ENCODE measurements at places on chromosomes 1 and 21.

GRCh38 chr1:118090130-118090529 lies 94.9 kb downstream of the SPAG17 start:
- no peak for DNase-seq

- DNase-seq: no peak
These were observed 6.4 kb upstream of the TACSTD2 start for GRCh38 chr1:58583496-58583895.

GRCh38 chr1:211488641-211489040 lies 3.3 kb downstream of the RD3 start:
- DNase-seq: no peak

DNA sequence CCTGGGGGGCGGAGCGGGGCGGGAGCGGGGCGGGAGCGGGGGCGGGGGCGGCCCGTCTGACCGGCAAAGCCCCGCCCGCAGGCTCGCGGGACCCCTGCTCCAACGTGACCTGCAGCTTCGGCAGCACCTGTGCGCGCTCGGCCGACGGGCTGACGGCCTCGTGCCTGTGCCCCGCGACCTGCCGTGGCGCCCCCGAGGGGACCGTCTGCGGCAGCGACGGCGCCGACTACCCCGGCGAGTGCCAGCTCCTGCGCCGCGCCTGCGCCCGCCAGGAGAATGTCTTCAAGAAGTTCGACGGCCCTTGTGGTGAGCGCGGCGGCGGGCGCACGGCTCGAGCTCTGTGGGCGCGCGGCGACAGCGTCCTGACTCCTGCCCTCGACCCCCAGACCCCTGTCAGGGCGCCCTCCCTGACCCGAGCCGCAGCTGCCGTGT lies 21.2 kb downstream of the AGRN start:
- no peak for DNase-seq

DNA sequence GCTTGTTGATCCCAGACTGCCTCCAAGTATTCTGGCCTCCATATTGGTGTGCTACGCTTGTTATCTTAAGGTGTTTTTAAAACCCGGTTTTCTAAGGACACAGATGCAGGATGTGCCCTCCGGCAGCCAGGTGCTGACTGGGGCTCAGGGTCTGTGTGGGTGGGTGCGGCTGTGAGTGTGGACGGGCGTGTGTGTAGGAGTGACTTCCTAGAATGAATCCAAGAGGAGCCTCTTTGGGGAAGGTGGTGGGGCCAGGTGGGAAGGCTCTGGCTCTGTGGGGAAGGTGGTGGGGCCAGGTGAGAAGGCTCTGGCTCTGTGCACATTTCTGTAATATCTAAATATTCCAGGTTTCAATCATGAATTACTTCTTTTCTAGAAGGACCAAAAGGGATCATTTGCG lies 12.8 kb upstream of the TSPEAR start:
- DNase-seq: no peak

GRCh38 chr1:110233861-110234260 lies 23.7 kb downstream of the KCNC4 start:
- no peak for DNase-seq

GRCh38 chr1:219666242-219666641 lies 53.3 kb upstream of the ZC3H11B start:
- DNase-seq: no peak

- no peak for DNase-seq
These were observed 24.8 kb downstream of the MARK1 start for GRCh38 chr1:220552672-220553260.

GRCh38 chr1:178844436-178844835 lies 26.4 kb downstream of the ANGPTL1 start:
- DNase-seq: no peak

DNA sequence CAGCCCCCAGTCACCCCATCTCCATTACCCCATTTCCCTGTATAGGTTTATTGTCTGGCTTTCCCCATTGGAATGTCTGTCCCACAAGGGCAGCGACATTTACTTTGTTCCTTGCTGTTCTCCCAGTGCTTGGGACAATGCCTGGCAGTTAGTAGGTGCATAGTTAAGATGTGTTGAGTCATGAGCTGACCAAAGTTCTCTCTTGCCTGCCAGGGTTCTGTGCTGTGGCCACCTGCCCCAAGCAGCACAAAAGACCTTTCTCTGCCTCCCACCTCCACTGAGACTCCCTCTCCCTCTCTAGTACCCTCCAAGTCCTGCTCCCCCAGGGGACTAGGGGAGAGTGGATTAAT lies 40.0 kb downstream of the TMCO4 start:
- no peak for DNase-seq

DNA sequence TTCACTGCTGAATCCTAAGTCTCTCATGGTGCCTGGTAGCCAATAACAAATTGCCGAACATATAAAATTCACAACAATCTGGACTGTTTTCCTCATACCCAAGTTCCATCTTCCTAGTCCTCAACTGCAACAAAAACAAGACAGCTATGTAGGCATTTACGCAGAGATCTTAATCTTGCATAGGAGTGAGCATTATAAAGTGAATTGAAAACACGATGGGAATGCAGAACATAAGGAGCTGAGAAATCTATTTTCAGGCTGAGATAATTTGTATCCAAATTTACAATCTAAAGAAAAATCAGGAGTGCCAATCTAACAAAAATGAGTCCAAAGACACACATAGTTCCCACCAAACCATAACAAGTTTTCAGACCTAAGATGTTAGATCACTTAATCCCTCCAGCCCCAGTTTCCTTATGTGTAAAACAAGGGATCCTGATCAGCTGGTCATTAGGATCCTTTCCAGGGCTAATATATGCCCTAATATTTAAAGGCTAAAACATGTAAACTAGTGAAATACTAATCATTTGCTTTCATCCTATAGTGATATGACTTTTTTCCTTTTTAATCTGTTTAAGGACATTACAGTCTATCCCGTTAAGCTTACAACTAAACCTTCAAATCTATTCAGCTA lies 1.9 kb downstream of the SLC16A1 start:
- DNase-seq: no peak

- DNase-seq: no peak
These were observed 240.5 kb upstream of the SNX7 start for GRCh38 chr1:98421085-98421435.

DNA sequence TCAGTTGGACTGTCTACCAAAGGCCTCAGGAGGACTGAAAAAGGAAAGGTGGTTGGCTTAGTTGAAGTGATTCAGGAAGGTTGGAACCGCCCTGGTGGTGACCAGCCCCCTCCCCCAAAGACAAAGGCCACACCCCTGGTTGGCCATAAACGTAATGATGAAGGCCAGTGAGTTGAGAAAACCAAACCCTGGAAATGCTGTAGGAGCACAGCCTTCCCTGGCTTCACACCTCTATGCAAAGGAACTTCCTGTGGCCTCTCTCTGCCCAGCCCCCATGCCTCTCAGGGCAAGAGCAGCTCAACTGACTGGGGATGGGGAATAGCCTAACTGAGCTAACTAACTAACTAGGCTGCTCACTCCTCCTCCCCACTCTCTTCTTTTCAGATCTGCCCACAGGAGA lies 90.4 kb downstream of the NPHP4 start:
- no peak for DNase-seq

DNA sequence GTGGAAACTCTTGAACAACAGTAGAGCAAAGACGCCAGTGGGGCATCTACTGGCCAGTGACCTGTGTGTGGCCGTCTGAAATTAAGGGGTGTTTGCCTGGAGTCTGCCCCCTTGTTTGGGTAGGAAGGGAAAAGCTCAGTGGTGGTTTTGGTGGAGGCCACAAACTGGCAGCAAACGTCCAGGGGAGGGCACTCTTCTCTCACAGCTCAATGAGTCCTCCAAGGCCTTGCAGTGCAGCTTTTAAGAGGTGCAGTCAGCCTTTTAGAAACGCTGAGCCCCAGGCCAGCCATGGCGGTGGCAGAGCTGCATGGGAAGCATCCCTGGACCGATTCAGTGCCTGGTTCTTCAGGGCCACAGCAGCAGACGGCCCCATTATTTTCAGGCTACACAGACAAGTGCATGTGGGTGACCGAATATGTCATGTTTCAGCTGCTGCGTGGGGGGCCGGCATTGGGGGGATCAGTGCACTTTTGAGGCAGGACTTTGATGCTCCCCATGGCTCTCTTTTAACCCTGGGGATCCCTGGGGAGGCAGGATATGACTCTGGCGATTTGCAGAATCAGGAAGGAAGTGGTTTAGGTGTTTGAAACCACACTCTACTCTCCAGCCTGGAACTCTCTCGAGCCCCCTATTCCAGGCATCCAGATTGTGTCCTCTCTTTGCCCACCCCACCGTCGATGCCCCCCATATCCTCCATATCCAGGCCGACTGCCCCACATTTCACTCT lies 414.0 kb downstream of the PRDM2 start:
- DNase-seq: no peak

DNA sequence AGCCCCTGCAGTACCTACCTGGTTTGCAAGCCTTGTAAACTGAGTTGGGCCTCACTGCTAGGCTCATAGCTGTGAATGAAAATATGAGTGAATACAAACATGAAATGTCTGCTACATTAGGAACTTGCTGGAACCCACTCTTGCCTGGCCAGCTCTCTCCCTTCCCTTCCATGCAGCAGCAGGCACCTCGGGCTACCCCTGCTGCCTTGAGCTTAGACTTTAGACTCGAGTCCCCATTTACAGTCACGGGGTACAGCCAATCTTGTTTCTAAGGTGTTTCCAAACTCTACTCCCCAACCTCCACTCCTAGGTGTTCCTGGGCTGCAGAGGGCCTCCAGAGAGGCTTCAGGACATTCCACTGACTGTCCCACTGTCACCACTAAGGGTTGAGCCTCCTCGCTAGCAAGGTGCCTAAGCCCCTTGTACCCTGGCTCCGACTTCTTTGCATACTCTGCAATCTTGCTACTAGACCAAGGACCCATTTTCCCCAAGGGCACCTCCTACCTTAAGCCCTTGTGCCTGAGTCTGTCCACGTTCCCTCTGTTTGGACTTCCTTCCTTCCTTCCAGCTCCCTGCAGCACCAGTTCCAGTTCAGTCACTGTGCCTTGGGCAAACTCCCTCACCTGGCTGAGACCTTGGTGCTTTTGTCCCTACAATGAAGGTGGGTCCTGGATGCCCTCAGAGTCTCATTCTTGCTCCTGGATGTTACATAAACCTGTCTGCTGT lies 36.9 kb downstream of the CDK18 start:
- no peak for DNase-seq

GRCh38 chr1:223730479-223731132 lies 18.3 kb downstream of the CAPN2 start:
- DNase-seq: no peak

DNA sequence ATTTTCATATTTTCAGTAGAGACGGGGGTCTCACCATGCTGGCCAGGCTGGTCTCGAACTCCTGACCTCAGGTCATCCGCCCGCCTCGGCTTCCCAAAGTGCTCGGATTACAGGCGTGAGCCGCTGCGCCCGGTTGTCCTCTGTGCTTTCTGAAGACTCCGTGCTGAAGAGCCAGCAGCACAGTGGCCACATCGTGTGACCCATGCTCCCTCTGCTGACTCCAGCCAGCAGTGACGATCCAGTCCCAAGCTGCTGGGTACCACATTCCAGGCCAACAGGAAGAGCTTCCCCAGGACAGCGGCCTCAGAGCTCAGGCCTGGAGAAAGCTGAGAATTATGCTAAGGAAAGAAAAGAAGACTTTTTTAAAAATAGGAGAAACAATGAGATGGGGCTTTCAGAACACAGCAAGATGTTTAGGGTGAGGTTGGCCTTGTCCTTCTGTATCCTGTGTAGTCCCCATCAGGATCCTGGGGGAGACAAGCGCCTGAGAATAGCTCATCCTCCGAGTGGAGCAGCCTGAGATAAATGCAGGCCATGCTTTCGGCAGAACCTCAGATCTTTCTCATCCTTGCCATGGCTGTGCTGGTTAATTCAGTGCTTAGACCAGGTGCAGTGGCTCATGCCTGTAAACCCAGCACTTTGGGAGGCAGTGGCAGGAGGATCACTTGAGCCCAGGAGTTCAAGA lies 207.1 kb downstream of the SLC35F3 start:
- DNase-seq: no peak

GRCh38 chr1:111602974-111603373 lies 16.6 kb upstream of the RAP1A start:
- DNase-seq: no peak

DNA sequence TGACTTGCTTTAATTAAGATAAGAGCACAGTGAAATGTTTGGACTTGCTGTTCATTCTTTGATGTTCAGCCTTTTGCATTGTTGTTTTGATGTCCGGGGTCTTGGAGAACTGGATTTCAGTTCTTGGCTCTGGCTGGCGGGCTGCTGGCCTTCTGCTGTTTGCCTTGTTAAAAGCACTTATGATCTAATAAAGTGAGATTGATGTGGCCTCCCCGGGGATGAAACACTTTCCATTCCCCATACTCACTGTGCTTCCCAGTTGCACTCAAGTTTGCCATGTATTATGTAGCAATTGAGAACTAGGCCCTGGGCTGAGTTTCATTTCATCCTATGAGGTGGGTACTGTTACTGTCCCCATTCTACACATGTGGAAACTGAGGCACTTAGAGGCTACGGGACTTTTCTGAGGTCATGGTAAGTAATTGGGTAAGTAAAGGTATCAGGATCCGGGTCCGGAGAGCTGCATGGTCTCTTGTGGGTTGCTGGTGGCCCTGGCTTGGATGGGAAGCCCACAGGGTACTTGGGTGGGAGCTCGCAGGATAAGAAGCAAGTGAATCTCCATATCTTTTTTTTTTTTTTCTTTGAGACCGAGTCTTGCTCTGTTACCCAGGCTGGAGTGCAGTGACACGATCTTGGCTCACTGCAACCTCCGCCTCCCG lies 127.7 kb upstream of the ZBTB40 start:
- peak; percentile 5 for DNase-seq

- DNase-seq: no peak
These were observed 36.8 kb downstream of the DHRS3 start for GRCh38 chr1:12581179-12581578.

Measured in activated CD4-positive, CD25-positive, alpha-beta regulatory T cell treated with anti-CD3 and anti-CD28 coated beads, Interleukin-2, amount 50 U/mL, for 72 hours (primary cell).